ENCODE measurements at places on chromosomes 11 and 22. TPM values are rescaled to one million over a fixed set of nuclear protein-coding genes. Genes with fewer than 3 reads are reported as not detected.

The CD44 gene
- 182 TPM for total RNA-seq

The DAGLA gene
- total RNA-seq, result 13.7 TPM

The CBX7 gene
- 129 TPM for total RNA-seq

The TP53I11 gene
- 90.0 TPM for total RNA-seq

The FLRT1 gene
- total RNA-seq, result 1.1 TPM

The INS gene
- total RNA-seq, result not detected

The OR51T1 gene
- total RNA-seq, result not detected

The DCUN1D5 gene
- total RNA-seq, result 25.2 TPM

- DNase-seq, result peak; percentile 87
Measured at GRCh38 chr11:86456075-86456939, 81.6 kb downstream of the CCDC81 start.

- DNase-seq, result peak; percentile 34
Measured at GRCh38 chr11:125886997-125887372, 483 bp upstream of the HYLS1 start.

GRCh38 chr11:47532597-47533213, 20.2 kb downstream of the CELF1 start:
- no peak for DNase-seq

- DNase-seq, result no peak
Measured at GRCh38 chr11:62953811-62954210, 31.0 kb downstream of the SLC22A6 start.

DNA sequence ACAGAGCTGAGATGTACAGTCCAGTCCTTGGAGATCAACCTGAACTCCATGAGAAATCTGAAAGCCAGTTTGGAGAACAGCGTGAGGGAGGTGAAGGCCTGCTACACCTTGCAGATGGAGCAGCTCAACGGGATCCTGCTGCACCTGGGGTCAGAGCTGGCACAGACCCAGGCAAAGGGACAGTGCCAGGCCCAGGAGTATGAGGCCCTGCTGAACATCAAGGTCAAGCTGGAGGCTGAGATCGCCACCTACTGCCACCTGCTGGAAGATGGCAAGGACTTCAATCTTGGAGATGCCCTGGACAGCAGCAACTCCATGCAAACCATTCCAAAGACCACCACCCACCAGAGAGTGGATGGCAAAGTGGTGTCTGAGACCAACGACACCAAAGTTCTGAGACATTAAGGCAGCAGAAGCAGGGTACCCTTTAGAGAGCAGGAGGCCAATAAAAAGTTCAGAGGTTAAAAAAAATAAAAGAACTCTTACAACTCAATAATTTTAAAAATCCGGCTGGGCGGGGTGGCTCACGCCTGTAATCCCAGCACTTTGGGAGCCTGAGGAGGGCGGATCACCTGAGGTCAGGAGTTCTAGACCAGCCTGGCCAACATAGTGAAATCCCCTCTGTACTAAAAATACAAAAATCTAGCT, 69.9 kb upstream of the RTL6 start:
- peak; percentile 65 for DNase-seq

GRCh38 chr22:27252282-27253049, 549.1 kb downstream of the MN1 start:
- DNase-seq, result no peak

DNA sequence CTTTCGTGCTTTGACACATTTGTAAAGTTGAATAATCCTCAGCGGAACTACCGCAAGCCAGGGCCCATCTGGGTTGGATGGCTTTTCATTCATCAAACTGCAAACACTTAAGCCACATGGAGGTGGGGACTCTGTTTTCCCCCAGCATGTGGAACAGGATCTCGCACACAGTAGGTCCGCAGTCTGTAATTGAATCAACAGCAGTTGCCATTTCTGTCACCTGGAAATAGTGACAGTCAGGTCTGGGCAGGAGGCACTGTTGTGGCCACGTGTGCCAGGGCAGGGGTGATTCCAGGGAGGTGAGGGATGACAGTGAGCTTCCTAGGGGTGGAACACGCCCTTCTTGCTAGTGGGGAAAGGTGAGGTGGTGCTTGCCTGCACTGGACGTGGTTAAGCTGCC, 50.7 kb upstream of the ANO1 start:
- DNase-seq, result no peak

DNA sequence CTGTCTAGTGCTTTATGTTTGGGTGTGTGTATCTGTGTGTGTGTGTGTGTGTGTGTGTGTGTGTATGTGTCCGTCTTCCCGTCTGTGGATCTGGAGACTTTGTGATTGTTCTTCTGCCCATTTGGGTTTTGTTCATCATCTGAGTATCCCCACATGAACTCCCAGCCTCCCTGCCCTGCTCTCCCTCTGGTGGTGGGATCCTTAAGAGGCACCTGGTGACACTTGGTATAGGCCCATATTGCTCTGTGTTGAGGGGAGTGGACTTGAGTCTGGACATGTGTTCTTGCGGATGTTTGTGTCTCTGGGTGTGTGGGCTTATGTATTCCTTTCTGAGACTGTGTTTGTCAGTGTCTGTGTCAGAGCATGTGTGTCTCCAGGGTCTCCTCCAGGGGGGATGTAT, 15.3 kb downstream of the RCOR2 start:
- DNase-seq, result no peak

DNA sequence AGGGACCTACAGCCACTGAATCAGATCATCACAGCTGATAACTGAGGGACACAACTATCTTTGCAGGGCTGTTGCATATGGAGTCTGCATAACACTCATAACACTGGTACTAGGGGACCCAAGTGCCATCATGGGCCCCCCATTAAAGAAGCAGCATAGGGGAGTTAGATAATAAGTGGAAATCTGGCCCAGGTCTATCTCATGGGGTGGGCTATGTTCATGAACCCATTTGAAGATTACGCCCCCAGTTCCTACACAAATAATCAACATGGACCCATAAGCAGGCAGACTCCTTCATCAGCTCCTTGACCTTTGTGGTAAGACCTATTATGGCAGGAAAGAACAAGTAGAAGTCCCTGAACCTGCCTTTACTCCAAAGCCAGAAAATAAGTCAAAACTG, 48.8 kb downstream of the ASCL2 start:
- DNase-seq, result no peak

DNA sequence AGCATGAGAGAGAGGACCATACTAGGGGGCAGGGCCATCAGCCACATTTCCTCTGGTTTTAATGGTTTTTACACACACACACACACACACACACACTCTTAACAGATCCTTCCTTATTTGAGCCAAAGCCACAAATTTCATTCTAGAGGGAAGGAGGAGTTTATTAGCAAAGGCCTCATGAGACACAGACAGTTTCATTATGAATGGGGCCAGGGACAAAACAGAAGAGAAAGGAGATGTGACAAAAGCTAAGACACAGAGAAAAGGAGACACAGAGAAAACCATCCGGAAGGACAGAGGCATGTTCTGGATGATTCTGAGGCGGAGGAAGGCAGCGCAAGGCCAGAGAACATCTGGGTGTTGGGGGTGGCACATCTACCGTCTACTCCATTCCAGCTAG, 32.2 kb upstream of the ARFGAP3 start:
- DNase-seq, result no peak

GRCh38 chr11:61505640-61506155, 2.9 kb upstream of the LRRC10B start:
- no peak for DNase-seq

DNA sequence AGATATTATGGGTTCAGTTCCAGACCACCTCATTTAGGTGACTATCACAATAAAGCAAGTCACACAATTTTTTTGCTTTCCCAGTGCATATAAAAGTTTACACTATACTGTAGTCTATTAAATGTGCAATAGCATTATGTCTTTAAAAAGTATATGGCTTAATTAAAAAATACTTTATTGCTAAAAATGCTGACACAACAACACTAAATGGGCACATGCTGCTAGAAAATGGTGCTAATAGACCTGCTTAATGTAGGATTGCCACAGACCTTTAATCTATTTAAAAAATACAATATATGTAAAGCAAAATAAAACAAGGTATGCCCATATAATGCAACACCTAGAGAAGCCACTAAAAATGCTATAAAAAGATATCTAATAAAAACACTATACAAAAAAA, 27.1 kb upstream of the OR5AK2 start:
- DNase-seq, result no peak

GRCh38 chr11:117560780-117561530, 233.3 kb downstream of the CEP164 start:
- DNase-seq, result no peak

DNA sequence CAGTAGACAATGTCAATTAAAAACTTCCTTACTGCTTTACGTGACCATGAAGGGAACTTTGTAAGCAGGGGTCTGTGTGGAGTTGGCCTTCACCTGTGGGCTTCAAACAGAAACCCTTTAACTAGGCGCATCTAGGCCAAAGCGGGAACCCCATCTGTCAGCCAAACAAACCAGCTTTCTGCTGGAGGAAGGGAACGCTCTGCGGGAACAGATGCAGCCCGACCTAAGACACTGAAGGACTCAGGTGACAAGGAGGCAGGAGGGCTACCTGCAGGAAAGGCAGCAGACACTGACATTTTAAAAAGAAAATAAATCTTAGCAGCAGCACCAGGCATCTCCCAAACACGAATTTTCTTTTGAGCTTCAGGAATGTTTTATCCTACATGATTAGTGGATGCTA, 78.4 kb downstream of the CADM1 start:
- no peak for DNase-seq

- DNase-seq, result no peak
Measured at GRCh38 chr11:21053466-21053865, 384.1 kb downstream of the NELL1 start.

DNA sequence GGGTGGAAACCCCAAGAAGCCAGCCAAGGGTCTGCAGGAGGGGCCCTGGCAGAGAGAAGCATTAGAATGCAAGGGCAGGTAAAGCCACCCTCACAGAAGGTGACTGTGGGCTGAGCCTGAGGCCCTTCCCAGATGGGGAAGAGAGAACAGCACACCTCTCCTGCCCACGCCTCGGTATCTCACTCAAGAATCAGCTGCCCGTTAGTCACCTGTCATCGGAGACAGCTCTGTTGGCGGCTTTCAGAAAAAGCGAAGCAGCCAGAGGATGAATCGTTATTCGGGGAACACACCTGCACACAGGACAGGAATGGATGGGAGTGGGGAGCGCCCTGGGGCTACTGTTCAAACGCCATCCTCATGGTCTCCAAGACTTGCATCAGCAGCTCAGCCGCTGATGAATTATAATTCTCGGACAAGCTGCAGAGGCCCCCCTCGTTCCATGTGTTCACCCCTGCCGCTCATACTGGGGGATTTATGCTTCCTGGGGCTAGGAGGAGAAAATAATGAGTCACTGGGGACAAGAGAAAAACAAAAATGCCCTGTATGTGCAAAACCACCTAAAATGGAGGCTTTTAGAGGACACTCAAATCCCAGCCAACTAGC, 21.6 kb upstream of the TMA7B start:
- DNase-seq, result no peak

GRCh38 chr22:17518406-17518805, 44.9 kb upstream of the SLC25A18 start:
- no peak for DNase-seq

DNA sequence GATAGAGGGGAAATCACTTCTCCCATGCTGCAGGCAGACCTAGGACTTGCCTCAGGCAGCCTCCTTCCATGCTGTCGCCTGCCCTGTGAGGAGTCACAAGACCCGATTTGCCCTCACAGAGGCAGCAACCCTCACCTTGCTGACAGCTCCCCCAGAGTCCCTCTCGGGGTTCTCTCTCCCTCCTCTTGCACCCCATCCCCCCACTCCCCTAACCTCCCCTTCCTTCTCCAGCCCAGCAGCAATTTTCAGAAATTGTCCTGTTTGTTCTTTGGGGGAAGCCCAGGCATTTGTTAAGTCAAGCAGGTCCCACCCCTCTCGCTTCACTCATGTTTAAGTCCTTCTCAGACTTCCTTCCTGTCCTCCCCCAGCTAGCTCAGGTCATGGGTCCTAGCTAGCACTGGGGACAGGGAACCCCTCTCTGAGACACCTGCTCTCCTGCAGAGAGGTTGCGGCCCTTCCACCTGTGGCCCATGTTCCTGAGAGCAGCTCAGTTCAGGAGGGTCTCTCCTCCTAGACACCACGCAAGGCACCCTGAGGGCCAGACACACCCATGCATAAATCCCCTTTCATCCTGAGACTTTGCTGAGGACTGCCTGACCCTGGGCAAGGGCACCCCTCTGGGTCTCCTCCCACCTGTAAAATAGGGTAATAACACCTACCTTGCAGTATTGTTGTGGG, 6.3 kb upstream of the FXYD2 start:
- DNase-seq, result peak; percentile 4

DNA sequence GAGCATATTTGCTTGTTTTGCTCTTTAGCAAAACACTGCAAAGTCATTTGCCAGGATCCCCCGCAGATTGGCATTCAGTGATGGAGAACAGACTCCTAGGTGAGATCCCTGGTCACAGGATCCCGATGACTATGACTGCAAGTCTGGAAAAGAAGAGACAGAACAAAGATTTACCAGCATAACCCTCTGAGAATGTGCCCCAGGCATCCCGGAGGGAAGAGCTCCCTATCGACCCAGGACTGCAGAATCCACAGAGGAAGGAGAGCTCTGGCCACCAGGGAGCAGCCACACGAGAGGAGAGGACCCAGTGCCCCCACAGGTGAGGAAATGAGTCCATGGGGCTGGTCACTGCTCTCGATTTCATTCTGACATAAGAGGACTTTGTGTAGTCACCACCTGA, 105.2 kb downstream of the ZNF280B start:
- no peak for DNase-seq

- DNase-seq, result peak; percentile 77
Measured at GRCh38 chr11:64767344-64768299, 7.8 kb upstream of the PYGM start.

GRCh38 chr22:24429411-24430365, 2.3 kb downstream of the ADORA2A start:
- no peak for DNase-seq

DNA sequence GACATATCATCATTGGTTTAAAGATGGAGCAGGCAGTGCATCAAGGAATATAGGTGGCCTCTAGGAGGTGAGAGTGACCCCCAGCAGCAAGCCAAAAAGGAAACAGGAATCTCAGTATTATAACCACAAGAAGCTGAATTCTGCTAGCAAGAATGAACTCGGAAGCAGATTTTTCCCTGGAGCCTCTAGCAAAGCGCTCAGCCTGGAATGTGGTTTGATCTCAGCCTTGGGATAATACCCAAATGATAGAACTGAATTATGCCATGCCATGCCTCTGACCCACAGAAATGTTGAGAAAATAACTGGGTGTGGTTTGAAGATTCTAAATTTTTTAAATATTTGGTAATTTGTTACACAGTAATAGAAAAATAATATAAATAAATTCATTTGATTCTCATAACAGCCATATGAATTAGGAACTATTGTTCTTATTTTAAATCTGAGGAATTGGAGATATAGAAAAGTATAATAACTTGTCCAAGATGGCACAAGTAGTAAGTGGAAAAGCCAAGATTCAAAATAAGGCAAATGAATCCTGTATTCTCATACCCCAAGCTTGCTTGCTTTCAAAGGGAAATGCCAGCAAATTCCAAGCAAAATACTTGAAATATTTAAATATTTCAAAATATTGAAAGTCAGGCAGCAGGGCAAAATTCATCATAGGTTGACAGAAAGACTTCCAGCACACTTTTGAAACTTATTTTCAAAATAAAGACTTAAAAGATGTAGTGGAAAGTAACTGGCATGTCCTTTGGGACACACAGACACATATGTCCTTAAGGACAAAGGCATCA, 567.4 kb downstream of the KCNA4 start:
- DNase-seq, result no peak
